Smooth muscle cell of the coronary artery (primary cell): ENCODE measurements at places on chromosomes 3 and 15. TPM values are rescaled to one million over a fixed set of nuclear protein-coding genes. Genes with fewer than 3 reads are reported as not detected.

Gene SLC9C1
- total RNA-seq: 0.70 and 0.75 TPM in 2 replicates

Gene GOLGA8R
- 1.2 and 2.8 TPM in 2 replicates for total RNA-seq

Gene PRKCD
- total RNA-seq: 4.4 and 7.7 TPM in 2 replicates

Gene SCN5A
- 0.08 TPM in 1 of 2 replicates, not detected in the other for total RNA-seq

Gene TMCO5A
- not detected in 2 replicates for total RNA-seq

Gene TM4SF4
- total RNA-seq: 1.2 TPM in 1 of 2 replicates, not detected in the other

Gene MASP1
- total RNA-seq: 5.7 and 20.2 TPM in 2 replicates

Gene RETNLB
- total RNA-seq: not detected in 2 replicates

Gene GNAT1
- not detected in 2 replicates for total RNA-seq

Gene KCNH8
- not detected in 2 replicates for total RNA-seq

Gene ATP13A5
- not detected in 2 replicates for total RNA-seq

Gene RLBP1
- not detected in 2 replicates for total RNA-seq

Gene LRRC31
- total RNA-seq: not detected in 2 replicates

Gene ZNF660
- 0.59 and 1.9 TPM in 2 replicates for total RNA-seq

Gene HIGD2B
- not detected in 2 replicates for total RNA-seq
